ENCODE measurements at places on chromosomes 13 and 19. TPM values are rescaled to one million over a fixed set of nuclear protein-coding genes. Genes with fewer than 3 reads are reported as not detected.

The PSG6 gene
- total RNA-seq: not detected

The KLK8 gene
- total RNA-seq: not detected

The PGLYRP1 gene
- total RNA-seq: not detected

The CATSPERD gene
- total RNA-seq: not detected

The ZNF723 gene
- not detected for total RNA-seq

The KASH5 gene
- not detected for total RNA-seq

The CHST8 gene
- not detected for total RNA-seq

The GATAD2A gene
- 102 TPM for total RNA-seq

The ZNF419 gene
- total RNA-seq: 3.6 TPM

The ACTMAP gene
- total RNA-seq: 11.1 TPM

DNA sequence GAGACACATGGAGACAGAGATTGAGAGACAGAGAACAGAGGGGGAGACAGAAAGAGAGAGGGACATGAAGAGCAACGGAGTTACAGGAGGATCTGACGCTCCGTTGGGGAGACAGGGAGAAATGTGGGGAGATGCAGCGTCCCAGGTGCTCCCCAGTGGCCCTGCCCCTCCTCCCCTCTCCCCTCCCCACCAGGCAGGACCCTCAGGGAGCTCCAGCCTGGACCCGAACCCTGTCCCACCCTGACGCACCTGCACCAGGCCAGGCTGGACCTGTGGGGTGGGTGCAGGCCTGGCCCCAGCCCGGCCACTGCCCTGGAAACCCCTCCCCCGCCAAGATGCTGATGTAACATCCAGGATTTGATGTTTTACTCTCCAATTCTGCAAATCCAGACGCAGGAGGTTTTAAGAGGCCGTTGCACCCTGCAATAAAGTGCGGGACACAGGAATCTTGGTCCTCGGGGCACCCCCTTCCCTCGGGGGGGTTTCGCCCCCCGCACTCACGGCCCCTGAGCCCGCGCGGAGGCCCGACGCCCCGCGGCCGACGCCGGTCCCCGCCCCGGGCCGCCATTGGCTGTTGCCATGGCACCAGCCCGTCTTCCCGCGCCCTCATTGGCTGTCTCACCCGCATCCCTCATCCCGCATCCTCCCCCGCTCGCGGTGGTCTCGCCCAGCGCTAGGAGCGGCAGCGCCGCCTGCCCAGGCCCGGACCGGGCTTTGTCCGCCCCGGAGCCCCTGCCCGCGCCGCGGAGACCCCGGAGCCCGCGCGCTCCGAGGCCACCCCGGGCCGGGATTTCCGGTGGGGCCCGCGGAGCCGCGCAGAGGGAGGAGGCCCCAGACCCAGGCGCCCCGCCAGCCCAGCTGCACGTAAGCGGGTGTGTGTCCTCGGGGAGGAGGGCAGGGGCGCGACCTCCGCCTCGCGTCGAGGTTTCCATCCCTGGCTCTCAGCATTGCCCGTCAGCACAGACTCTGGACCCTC is at the start of gene APC2:
Gene APC2 (plus strand): TSS at position 655 of the 976 bp plus-strand sequence. CDS start 2,881 bp downstream, outside the sequence.
- H3K27ac ChIP-seq: no peak within 1 kb of the TSS
- H3K36me3 ChIP-seq: no peaks in the 10 kb centered on the region
- DNase-seq: no peak
- no peak within 1 kb of the TSS for H3K4me3 ChIP-seq
- H3K4me1 ChIP-seq: peaks cover 6% of the 10 kb centered on the region

DNA sequence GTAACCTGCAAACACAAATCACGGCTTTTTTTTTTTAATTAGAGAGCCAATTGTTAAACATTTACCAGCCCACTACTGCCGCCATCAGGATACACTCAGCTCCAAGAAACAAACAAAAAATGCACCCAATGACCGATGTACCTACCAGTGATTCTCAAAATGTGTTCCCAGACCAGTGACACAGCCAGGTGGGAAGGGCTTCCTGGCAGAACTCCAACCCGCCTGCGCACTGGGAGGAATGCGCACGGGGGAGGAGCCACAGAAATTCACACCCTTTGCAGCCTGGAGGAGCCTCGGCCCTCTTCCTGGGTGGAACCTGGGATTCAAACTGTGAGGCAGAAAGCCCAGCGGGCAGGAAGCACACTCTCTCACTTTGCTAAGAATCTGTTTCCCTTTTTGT is 255.9 kb downstream of the TBC1D4 start:
- H3K4me1 ChIP-seq: no peaks in the 10 kb centered on the region
- no peaks in the 10 kb centered on the region for H3K27me3 ChIP-seq
- no peak for DNase-seq
- H3K27ac ChIP-seq: no peak overlapping the region
- no peaks in the 10 kb centered on the region for H3K36me3 ChIP-seq

- H3K4me1 ChIP-seq: peaks cover 7% of the 10 kb centered on the region
- no peak overlapping the region for H3K27ac ChIP-seq
- no peaks in the 10 kb centered on the region for H3K27me3 ChIP-seq
- no peak for DNase-seq
- H3K36me3 ChIP-seq: no peaks in the 10 kb centered on the region
These were observed 28.3 kb upstream of the FFAR2 start for GRCh38 chr19:35419805-35420204.

- DNase-seq: no peak
- no peak overlapping the region for H3K4me3 ChIP-seq
- H3K27ac ChIP-seq: no peak overlapping the region
These were observed 15.0 kb upstream of the QTRT1 start for GRCh38 chr19:10686193-10686592.

DNA sequence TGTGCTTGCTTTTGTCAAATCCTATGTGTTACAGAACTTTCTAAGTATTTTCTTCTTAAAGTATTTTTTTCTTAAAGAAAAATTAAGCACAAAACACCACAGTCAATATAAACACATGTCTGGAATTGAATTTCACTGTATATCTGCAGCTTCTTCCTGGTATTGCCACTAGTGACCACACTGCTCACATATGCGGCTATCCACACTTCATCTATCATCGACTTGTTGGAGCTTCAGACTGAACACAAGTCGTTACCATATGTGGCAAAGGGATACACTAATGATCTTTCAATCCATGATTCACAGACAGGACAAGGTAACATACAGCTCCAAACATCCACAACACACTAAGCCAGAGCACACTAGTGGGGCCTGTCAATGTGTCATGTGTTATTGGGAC is 498.4 kb upstream of the ARGLU1 start:
- no peaks in the 10 kb centered on the region for H3K4me1 ChIP-seq
- no peak for DNase-seq
- no peak overlapping the region for H3K27ac ChIP-seq

GRCh38 chr13:111549464-111549863 is 229.0 kb downstream of the TEX29 start:
- no peaks in the 10 kb centered on the region for H3K27me3 ChIP-seq
- no peaks in the 10 kb centered on the region for H3K36me3 ChIP-seq
- H3K27ac ChIP-seq: no peak overlapping the region
- H3K4me1 ChIP-seq: no peaks in the 10 kb centered on the region
- no peak overlapping the region for H3K4me3 ChIP-seq

GRCh38 chr13:50512474-50513299 is 330.8 kb downstream of the DLEU7 start:
- no peaks in the 10 kb centered on the region for H3K27me3 ChIP-seq
- peaks cover 5% of the 10 kb centered on the region for H3K4me1 ChIP-seq
- H3K4me3 ChIP-seq: peak overlapping the region; percentile 1
- peak overlapping the region; percentile 85 for H3K27ac ChIP-seq
- H3K36me3 ChIP-seq: no peaks in the 10 kb centered on the region

DNA sequence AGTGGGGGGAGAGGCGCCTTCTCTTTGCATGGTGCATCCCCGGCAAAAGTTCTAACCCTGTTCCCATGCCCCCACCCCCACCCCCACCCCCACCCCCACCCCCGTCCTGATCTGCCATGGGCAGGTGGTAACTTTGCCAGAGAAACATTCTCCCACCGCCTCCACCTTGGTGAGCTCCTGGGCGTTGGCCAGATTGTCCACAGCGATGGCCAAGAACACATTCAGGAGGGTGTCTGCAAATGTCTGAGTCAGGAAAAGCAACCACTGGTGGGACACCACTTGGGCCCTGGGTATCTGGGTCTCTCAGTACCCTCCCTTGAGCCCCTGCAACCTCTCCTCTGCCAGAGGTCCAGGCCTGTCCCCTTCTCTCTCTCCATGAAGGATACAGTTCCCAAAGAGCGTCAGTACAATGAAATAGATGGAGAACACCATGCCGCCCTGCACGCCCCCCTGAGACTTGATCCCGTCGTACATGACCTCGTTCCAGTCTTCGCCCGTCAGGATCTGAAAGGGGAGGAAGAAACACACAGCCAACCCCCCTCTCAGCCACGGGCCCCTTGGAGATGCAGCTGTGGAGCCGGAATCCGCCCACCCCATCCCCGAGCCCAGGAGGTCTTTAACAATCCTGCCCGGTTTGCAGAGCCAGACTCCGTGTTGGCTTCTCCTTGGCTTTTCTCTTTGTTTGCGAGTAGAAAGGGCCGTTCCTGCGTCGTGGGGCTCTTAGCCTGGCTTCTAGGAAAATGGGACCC is 153.3 kb downstream of the IER2 start:
- no peaks in the 10 kb centered on the region for H3K36me3 ChIP-seq
- DNase-seq: no peak
- H3K27ac ChIP-seq: no peak overlapping the region
- H3K27me3 ChIP-seq: peaks cover 11% of the 10 kb centered on the region
- no peak overlapping the region for H3K4me3 ChIP-seq

DNA sequence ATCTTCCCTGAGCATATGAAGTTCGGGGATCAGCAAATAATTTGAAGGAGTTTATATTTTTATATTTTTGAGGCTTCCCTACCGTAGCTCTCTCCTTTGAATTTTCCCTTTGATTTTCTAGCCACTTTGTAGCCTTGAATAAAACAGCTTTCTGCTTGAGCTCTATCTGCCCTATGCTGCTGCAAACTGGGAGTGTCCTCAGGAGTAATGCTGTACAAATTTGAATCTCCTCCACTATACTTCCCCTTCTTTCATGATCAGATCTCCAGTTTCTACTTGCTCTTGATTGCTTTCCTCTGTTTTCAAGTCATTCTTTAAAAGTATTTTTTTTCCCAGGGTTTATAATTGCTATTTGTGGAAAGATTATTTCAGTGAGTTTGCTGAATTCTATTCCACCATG is 14.6 kb downstream of the PDS5B start:
- no peaks in the 10 kb centered on the region for H3K36me3 ChIP-seq
- H3K4me3 ChIP-seq: no peak overlapping the region
- no peaks in the 10 kb centered on the region for H3K27me3 ChIP-seq
- no peak overlapping the region for H3K27ac ChIP-seq

- no peak for DNase-seq
- no peaks in the 10 kb centered on the region for H3K4me1 ChIP-seq
- H3K27me3 ChIP-seq: no peaks in the 10 kb centered on the region
- no peak overlapping the region for H3K4me3 ChIP-seq
- no peaks in the 10 kb centered on the region for H3K36me3 ChIP-seq
- no peak overlapping the region for H3K27ac ChIP-seq
These were observed 47.8 kb upstream of the C1QTNF9 start for GRCh38 chr13:24261566-24261965.

GRCh38 chr19:29851769-29852521 is 40.2 kb downstream of the CCNE1 start:
- H3K4me3 ChIP-seq: no peak overlapping the region
- no peak overlapping the region for H3K27ac ChIP-seq
- H3K4me1 ChIP-seq: no peaks in the 10 kb centered on the region
- no peaks in the 10 kb centered on the region for H3K27me3 ChIP-seq
- no peaks in the 10 kb centered on the region for H3K36me3 ChIP-seq

GRCh38 chr19:31882709-31883108 is 462.7 kb upstream of the ZNF507 start:
- no peak for DNase-seq
- H3K27ac ChIP-seq: no peak overlapping the region
- no peaks in the 10 kb centered on the region for H3K27me3 ChIP-seq
- H3K36me3 ChIP-seq: no peaks in the 10 kb centered on the region
- no peaks in the 10 kb centered on the region for H3K4me1 ChIP-seq

GRCh38 chr13:100275746-100276145 is 186.9 kb downstream of the PCCA start:
- DNase-seq: no peak
- H3K27ac ChIP-seq: no peak overlapping the region
- H3K4me1 ChIP-seq: no peaks in the 10 kb centered on the region
- H3K27me3 ChIP-seq: no peaks in the 10 kb centered on the region

GRCh38 chr19:43596842-43597461 is 557 bp downstream of the ZNF576 start:
- H3K27ac ChIP-seq: peak overlapping the region; percentile 70
- peaks cover 20% of the 10 kb centered on the region for H3K4me1 ChIP-seq
- H3K4me3 ChIP-seq: peak overlapping the region; percentile 75
- DNase-seq: no peak

- H3K27me3 ChIP-seq: no peaks in the 10 kb centered on the region
- no peaks in the 10 kb centered on the region for H3K4me1 ChIP-seq
- DNase-seq: no peak
- no peak overlapping the region for H3K27ac ChIP-seq
These were observed 8.0 kb upstream of the TMEM160 start for GRCh38 chr19:47056411-47056810.

DNA sequence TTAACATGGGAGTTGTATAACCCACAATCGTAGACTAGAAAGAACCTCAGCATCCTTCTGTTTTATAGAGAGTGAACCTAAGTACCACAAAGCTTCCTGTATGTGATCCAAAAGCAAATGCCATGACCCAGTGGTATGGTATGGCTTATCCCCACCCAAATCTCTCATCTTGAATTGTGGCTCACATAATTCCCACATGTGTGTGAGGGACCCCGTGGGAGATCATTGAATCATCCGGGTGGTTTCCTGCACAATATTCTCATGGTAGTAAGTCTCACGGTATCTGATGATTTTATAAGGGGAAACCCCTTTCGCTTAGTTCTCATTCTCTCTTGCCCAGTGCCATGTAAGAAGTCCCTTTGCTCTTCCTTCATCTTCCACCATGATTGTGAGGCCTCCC is 587.9 kb downstream of the LMO7 start:
- no peak for DNase-seq
- H3K36me3 ChIP-seq: no peaks in the 10 kb centered on the region
- no peaks in the 10 kb centered on the region for H3K4me1 ChIP-seq

DNA sequence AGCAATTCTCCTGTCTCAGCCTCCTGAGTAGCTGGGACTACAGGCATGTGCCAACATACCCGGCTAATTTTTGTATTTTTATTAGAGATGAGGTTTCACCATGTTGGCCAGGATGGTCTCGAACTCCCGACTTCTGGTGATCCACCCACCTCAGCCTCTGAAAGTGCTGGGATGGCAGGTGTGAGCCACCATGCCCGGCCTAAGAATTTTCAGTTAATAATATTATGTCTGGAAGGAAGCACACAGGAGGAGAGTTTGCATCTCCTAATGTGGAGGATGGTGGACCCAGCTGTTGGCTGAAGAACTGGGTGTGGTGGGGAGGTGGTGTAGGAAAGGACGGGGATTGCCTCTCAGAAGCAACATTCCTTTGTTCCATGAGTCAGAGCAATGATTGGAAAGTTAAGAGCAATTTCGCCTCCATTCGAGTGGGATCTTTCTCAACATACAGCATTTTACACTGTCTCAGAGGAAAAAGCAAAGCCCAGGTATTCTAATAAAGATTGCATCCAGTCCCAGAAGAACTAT is 11.9 kb downstream of the PDCD2L start:
- H3K27me3 ChIP-seq: no peaks in the 10 kb centered on the region
- no peaks in the 10 kb centered on the region for H3K4me1 ChIP-seq
- H3K36me3 ChIP-seq: no peaks in the 10 kb centered on the region
- H3K4me3 ChIP-seq: no peak overlapping the region

GRCh38 chr13:63367522-63368198 is 1952.0 kb upstream of the PCDH20 start:
- no peaks in the 10 kb centered on the region for H3K36me3 ChIP-seq
- H3K27me3 ChIP-seq: no peaks in the 10 kb centered on the region
- H3K27ac ChIP-seq: no peak overlapping the region
- no peak for DNase-seq

GRCh38 chr13:73773168-73773549 is 361.0 kb downstream of the KLF12 start:
- H3K4me1 ChIP-seq: no peaks in the 10 kb centered on the region
- H3K27ac ChIP-seq: no peak overlapping the region
- no peak overlapping the region for H3K4me3 ChIP-seq
- DNase-seq: no peak
- H3K27me3 ChIP-seq: no peaks in the 10 kb centered on the region

All from colonic mucosa (tissue), 4 donors.